Right hindlimb (tissue), 1 donor: ENCODE measurements at places on chromosomes 4 and X.

GRCh38 chr4:79820427-79820826 lies 252.6 kb downstream of the ANTXR2 start:
- DNase-seq = no peak

- no peak for DNase-seq
Observed at GRCh38 chrX:117895418-117895817, 221.2 kb downstream of the KLHL13 start.

GRCh38 chr4:107166181-107166580 lies 130.1 kb upstream of the DKK2 start:
- DNase-seq = no peak

DNA sequence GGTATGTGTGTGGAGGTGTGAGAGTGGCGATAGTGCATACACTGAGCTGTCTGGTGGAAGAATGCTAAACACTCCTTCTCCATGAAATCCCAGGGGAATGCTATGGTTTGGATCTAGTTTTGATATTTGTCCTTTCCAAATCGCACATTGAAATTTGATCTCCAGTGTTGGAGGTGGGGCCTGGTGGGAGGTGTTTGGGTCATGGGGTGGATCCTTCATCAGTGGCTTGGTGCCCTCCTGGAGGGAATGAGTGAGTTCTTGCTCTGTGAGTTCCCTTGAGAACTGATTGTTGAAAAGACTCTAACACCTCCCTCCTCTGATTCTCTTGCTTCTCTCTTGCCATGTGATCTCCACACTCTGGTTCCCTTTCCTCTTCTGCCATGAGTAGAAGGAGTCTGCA lies 114.1 kb upstream of the HHIP start:
- no peak for DNase-seq

DNA sequence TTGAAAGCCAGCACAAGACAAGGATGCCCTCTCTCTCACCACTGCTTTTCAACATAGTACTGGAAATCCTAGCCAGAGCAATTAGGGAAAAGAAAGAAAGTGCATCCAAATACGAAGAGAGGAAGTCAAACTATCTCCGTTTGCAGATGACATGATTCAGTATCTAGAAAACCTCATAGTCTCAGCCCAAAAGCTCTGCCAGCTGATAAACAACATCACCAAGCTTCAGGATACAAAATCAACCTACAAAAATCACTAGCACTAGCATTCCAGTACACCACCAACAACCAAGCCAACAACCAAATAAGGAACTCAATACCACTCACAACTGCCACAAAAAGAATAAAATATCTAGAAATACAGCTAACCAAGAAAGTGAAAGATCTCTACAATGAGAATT lies 38.6 kb downstream of the COX7B2 start:
- no peak for DNase-seq

DNA sequence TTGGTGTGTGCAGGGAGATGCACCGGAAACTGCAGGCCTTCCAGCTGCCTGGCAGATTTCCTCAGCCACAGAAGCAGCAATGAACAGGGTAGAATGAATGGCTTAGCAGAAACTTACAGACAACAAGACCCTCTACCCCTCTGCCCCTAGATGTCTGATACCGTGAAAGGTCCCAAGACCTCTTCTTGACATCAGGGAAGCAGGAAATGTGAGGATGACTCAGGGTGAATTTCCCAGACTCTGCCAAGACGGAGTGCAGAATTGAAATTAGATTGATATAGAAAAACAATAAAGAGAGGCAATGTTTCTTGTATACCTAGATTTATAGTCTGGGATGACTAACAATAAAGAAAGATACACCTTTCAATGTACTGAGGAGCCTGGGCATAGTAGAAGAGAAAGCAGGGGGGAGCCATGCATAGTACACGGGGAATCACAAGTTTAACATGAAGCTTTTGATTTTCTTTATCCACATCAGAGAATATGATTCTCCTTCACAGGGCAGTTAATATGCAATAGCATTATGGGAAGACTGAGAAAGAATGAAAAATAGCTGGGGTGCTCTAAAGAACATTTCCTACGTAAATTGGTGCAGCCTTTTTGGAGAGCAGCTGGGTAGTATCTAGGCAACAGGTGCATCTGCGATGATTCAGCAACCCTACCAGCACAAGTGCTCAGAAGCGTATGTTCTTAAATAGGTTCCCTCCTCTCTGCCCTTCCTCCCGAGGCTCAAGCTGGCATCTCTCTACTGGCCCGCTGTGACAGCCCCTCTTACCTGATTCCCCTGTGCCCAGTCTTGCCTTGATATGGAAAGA lies 18.3 kb upstream of the CXCR3 start:
- no peak for DNase-seq

DNA sequence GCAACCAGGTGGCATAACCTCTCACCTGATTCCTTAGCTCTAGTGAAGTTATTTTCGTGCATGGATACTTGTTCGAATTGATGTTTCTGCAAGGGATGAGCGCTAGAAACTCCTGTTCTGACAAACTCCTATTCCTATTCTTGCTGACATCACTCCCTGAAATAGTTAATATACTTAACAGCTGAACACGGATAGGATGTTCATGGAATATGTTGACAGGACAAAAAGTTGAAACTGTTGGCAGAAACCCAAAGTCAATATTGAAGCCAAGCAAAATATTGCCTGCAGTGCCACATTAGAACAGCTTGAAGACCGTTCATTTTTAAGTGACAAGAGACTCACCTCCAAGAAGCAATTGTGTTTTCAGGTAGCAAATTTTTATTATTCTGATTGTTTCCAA lies at the start of gene KLKB1:
Gene KLKB1, plus strand, starts transcription at position 287 of the 400 bp plus-strand sequence. CDS start 689 bp downstream, outside the sequence.
- no peak for DNase-seq
